ENCODE measurements at places on chromosomes 12 and 14. TPM values are rescaled to one million over a fixed set of nuclear protein-coding genes. Genes with fewer than 3 reads are reported as not detected.

The ATL1 gene
- total RNA-seq, result 11.9 TPM

The KRT83 gene
- total RNA-seq, result not detected

The PMCH gene
- not detected for total RNA-seq

- no peaks in the 10 kb centered on the region for H3K36me3 ChIP-seq
- no peaks in the 10 kb centered on the region for H3K4me1 ChIP-seq
- H3K27me3 ChIP-seq, result no peaks in the 10 kb centered on the region
- H3K27ac ChIP-seq, result no peak overlapping the region
- no peak for DNase-seq
- no peak overlapping the region for H3K4me3 ChIP-seq
These were observed 49.3 kb downstream of the TRPV4 start for GRCh38 chr12:109783965-109784244.

- H3K27me3 ChIP-seq, result no peaks in the 10 kb centered on the region
- no peak overlapping the region for H3K4me3 ChIP-seq
- no peak for DNase-seq
- no peaks in the 10 kb centered on the region for H3K36me3 ChIP-seq
- H3K27ac ChIP-seq, result no peak overlapping the region
- peaks cover 16% of the 10 kb centered on the region for H3K4me1 ChIP-seq
These were observed 24.9 kb downstream of the RIN3 start for GRCh38 chr14:92538412-92538985.

DNA sequence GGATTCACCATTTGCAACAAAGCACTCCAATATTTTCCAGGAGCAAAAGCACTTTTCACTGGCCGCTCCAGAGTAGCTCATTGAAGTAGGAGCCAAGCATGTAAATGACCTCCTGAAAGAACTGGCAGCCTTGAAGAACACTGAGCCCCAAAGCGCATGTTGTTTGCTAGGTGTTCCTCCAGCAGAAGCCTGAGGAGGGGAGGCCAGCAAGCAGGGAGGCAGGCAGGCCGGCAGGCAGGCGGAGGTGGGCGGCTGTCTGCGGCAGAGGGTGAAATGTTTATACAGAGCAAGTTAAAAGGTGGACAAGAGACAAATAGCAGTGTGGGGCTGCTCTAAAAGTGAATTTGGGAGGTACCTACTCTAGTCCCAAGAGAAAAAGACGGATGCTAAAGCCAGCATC lies 439.4 kb downstream of the CCDC91 start:
- H3K27me3 ChIP-seq, result no peaks in the 10 kb centered on the region
- no peaks in the 10 kb centered on the region for H3K4me1 ChIP-seq
- no peaks in the 10 kb centered on the region for H3K36me3 ChIP-seq

- no peaks in the 10 kb centered on the region for H3K27me3 ChIP-seq
- H3K4me1 ChIP-seq, result peaks cover 11% of the 10 kb centered on the region
- H3K4me3 ChIP-seq, result peak overlapping the region; percentile 94
- no peak for DNase-seq
- H3K36me3 ChIP-seq, result no peaks in the 10 kb centered on the region
These were observed 856 bp upstream of the EIF4B start for GRCh38 chr12:53005215-53005985.

GRCh38 chr12:91172096-91172495 lies 10.5 kb downstream of the DCN start:
- H3K4me3 ChIP-seq, result no peak overlapping the region
- no peak for DNase-seq
- no peak overlapping the region for H3K27ac ChIP-seq
- no peaks in the 10 kb centered on the region for H3K36me3 ChIP-seq

DNA sequence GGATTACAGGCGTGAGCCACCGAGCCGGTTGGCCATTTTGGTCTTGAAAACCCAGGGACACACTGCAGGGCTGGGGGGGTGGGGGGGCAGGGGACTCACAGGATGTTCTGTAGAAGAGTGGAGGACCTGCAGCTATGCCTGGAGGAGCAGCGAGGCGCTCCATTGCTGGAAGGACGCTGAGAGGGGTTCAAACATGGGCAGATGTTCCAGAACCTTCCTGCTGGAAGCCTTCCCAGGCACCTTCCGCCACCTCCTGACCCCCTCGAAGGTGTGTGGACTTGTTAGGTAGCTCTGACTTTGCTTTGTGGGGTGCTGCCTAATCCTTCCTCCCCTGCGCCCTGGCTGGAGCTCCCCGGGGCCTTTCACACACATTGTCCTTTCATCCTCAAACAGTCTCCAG lies 19.6 kb upstream of the PPP1R13B start:
- no peaks in the 10 kb centered on the region for H3K4me1 ChIP-seq
- no peak overlapping the region for H3K4me3 ChIP-seq
- H3K27ac ChIP-seq, result no peak overlapping the region
